ENCODE measurements at places on chromosomes 2 and 18. TPM values are rescaled to one million over a fixed set of nuclear protein-coding genes. Genes with fewer than 3 reads are reported as not detected.

ALLC gene
- 0.78 TPM for polyA plus RNA-seq

KCNG2 gene
- not detected for polyA plus RNA-seq

ANKRD23 gene
- 2.2 TPM for polyA plus RNA-seq

OR6B2 gene
- polyA plus RNA-seq: not detected

HRH4 gene
- not detected for polyA plus RNA-seq

POTEC gene
- not detected for polyA plus RNA-seq

SCN9A gene
- 1.1 TPM for polyA plus RNA-seq

CAPN10 gene
- polyA plus RNA-seq: 1.5 TPM
